ENCODE measurements at places on chromosomes 16 and 17. TPM values are rescaled to one million over a fixed set of nuclear protein-coding genes. Genes with fewer than 3 reads are reported as not detected.

DNA sequence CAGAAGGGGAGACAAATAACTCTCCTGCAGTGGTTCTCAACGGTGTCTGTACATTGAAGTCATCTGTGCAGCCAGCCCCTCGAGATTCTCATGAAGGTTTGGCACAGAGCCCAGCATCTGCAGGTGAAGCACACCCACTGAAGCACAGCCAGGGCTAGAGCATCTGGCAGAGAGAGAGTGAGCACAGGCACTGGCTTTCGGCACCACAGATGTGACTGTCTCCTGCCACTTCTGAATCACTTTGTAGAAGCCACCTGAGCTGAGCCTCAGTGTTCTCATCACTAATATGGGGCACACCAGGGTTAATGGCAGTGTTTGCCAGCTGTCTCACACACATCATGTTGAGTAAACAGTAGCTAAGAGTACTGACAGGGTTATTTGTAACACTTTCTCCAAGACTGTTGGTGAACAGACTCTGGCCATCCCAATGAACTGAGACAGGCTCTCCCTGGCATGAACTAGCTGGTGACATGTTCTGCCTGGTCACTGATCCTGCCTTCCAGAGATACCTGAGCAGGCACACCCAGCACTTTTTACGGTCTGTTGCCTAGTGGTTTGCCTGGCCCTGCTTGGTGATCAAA is 10.9 kb downstream of the HSPB9 start:
- no peak for DNase-seq

Gene MT1G
- not detected for total RNA-seq

GRCh38 chr17:57338257-57338914 is 82.1 kb downstream of the MSI2 start:
- DNase-seq: no peak

- no peak for DNase-seq
These were observed 30.2 kb downstream of the POLR3E start for GRCh38 chr16:22327446-22327775.

GRCh38 chr17:56160422-56160821 is 7.1 kb downstream of the ANKFN1 start:
- no peak for DNase-seq

GRCh38 chr17:41593306-41593981 is 6.7 kb upstream of the KRT14 start:
- DNase-seq: no peak

Gene BAIAP3
- total RNA-seq: 1.3 TPM

- no peak for DNase-seq
These were observed 9.3 kb downstream of the SAMD14 start for GRCh38 chr17:50120475-50121253.

DNA sequence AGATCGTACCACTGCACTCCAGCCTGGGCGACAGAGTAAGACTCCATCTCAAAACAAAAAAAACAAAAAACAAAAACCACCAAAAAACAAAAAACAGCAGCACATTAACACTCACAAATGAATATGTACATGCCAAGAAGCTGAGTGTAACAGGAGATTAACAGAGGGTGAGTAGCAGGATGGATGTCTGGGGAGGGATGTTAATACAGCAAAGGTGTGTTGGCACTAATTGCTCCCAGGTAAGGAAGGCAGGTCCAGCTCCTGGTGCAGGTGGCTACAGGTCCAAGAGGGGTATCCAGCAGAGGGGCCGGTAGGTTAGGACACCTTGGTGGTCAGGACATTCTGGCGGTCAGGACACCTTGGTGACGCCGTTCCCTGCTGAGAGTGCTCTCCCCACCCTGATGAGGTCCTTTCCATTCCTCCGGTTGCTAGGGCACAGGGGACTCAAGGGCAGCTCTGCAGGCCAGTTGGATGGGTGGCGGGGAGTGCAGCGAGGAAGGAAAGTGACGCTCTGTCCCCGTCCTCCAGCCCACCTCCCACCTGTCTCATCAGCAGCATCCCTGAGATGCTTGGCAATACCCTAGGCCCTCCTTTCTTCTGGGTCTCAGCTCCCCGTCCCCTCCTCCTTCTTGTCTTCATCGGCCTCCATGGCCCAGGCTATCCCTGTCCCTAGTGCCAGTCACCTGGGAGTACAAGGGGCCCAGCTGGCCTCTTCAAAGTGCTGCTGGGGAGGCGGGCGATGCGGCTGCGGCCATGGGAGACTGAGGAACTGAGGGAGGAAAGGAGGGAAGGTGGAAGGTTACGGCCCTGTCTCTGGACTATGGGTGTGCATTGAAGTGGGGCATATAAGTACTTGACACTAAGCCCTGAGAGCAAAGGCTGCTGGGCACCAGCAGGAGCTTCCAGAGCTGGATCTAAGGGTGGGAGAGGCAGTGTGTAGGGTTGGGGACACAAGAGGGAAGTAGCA is 10.7 kb upstream of the GFAP start:
- no peak for DNase-seq

Gene MYADML2
- not detected for total RNA-seq

DNA sequence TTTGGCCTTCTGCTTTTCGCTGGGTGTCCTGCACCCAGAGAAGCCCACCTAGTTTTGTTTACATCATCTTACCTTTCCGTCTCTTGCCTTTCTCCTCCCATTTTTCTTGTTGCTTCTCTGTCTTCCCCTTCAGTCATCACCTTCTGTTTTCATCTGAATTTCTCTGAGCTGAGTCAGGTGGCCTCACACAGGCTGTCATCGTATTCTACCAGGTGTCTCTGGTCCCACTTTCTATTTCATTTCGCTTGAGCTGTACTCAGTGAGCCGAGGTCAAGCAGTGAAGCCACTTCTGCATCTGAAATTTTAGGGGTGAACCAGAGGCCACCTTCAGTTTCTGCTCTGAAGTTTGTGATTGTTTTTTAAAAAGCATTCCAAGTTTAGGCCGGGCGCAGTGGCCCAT is 9.7 kb downstream of the CRAMP1 start:
- no peak for DNase-seq

Gene TOP2A
- 91.0 TPM for total RNA-seq

DNA sequence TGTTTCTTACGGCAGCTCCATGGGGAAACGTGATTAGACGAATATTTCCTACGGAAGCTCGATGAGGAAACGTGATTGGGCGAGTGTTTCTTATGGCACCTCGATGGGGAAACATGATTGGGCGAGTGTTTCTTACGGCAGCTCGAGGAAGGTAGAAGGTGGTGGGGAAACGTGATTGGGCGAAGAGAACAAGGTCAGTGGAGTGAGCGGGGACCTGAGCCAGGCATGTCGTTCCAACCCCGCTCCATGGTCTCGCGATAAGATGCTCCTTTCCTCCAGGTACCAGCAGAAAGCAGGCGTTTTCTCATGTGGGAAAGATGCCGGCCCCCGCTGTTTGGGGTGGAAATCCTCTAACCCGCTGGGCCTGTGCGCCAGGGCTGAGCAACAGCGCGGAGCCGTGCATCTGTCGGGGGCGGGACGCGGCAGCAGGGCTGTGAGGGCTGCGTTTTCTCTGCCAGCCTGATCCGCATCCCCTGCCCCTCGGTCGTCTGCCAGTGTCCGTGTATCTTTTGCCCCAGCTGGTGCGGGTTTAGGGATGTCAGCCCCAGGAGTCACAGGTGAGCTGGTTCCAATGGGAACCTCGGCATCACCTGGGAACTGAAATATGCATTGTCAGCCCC is 25.6 kb upstream of the DOC2B start:
- no peak for DNase-seq

DNA sequence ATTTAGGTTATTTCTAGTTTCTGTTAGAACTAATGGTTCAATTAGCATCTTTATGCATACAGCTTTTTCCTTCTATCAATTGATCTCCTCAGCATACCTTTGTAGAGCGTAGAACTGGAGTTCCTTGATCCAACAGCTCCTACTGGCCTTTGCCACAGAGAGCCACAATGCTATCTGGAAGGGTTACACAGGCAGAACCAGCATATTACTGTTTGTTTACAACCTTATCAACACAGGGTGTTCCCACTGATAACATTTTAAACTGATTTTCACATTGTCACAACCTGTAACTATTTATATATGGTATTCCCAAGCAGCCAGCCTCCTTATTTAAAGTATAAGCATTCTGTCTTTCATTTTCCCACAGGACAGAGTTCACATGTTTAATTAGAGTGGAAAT is 382.2 kb downstream of the MAF start:
- no peak for DNase-seq

- no peak for DNase-seq
These were observed 33.9 kb downstream of the DCUN1D3 start for GRCh38 chr16:20866145-20866772.

DNA sequence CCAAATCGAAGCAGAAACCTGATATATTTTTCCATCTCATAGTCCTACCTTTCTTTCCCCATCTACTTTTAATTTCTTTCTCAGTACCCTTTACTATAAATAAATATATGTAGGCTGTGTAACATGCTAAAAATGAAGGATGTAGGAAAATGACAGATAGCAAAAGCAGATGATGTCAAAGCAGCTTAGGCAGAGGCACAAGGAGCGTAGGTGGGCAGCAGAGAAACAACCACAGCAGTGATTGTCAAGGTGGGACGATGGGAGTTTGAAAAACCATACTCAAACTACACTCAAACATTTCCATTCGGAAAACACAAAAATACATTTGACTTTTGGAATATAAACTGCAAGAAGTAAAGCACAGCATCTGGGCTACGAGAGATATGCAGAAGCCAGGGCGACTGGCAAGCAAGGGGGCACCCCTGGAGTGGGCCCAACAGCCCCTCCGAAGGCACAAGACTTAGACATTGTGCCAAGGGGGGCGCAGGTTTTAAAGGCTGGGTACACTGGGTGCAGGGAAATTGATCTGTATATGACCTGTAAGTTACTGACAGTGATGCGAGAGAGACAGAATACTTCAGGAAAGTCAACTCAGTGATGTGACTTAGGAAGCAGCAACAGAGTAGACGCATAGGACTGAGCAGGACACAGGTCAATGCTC is 31.1 kb downstream of the SNN start:
- no peak for DNase-seq

- DNase-seq: no peak
These were observed 16.3 kb downstream of the IRF8 start for GRCh38 chr16:85915125-85915845.

GRCh38 chr16:85868495-85868894 is 30.5 kb upstream of the IRF8 start:
- peak; percentile 9 for DNase-seq

DNA sequence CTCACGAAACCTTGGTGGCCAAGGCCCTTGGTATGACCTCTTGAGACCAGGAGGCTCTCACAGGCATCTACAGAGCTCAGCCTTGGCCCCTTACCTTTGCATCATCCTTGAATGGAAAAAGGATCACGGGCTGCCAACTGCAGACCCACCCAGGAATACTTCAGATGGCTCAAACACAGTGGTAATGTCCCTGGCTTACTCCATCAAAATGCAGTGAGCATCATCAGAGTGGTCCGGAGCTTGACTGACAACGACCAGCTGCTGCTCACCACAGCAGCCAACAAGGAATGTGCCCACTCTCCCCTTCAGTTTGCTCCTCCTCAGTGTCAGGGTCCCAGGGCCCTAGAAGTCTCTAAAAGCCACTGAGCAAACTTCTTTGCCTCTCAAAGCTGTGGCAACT is 17.6 kb upstream of the MYH3 start:
- DNase-seq: no peak

DNA sequence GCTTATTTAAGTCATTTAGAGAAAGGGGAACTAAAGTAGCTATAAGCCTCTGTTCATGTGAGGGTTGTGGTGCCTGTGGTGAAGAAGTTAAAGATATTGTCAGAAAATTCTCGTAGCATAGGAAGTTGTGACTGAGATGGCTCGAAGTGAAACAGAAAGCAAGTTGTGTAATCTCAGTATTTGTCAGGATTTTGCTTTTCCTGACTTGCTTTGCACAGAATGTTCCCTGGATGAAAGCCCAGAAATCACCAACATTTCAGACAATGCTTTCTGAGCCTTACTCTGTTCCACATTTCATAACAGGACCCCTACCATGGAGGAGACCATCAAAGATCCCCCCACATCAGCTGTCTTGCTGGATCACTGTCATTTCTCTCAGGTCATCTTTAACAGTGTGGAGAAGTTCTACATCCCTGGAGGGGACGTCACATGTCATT is 10.6 kb downstream of the CALCOCO2 start:
- DNase-seq: no peak

Gene TNFRSF17
- total RNA-seq: not detected

GRCh38 chr17:56977673-56978395 is at the start of gene SCPEP1:
TSS of gene SCPEP1 (plus strand) at chr17:56978131. CDS start at chr17:56978160, 29 bp downstream.
- peak; percentile 78 for DNase-seq

DNA sequence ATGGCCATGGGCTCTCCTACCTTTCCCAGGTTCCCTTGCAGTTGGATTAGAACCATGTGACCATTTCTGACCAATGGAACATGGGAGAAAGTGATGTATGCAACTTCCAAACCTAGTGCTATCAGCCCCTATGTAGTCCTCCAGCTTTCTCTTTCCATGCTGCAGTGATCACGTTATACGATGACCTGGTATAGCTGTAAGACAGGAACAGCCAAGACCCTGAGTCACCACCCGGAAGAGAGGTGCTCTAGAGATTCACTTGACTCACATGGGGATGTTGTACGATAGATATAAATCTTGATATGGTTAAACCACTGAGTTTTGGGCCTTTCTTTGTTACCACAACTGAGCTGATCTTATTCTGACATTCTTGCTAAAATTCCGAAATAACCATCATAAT is 65.1 kb downstream of the NOG start:
- no peak for DNase-seq

DNA sequence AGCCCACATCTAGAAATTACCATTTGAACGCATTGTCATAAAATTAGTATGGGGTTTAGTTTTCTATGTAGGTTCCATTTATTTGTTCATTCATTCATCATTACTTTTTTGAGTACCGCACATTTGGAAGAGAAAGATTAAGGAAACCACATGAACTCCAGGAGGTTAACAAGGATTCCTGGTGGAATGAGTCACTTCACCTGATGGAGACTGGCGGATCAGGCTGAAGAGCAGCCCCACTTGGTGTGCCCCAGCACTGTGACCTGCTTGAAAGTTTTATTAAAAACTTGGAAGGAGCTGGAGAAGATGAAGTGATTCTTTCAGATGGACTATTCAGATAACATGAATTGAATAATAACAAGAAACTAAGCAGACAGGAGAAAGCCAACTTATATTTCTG is 293.6 kb upstream of the CDH11 start:
- DNase-seq: no peak

DNA sequence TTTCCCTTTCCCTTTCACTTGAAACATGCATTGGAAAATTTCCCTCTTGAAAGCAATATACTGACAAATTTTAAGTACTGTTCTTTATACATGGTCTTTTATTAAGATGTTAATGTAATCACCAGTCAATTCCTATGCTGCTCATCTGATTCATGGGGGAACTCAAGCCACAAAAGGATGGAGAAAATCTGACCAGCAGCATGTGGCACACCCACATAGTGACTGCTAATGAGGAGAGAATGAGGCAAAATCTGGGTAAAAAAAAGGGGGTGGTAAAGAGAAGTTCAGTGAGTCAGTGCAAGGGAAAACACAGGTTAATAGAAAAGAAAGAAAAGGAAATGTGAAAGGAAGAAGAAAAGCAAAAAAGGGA is 11.3 kb downstream of the RFFL start:
- DNase-seq: no peak

GRCh38 chr17:45368651-45369050 is 51.8 kb upstream of the MAP3K14 start:
- DNase-seq: no peak

GRCh38 chr17:58215685-58216084 is 3.4 kb downstream of the MKS1 start:
- no peak for DNase-seq

- no peak for DNase-seq
These were observed 618 bp upstream of the PIK3R6 start for GRCh38 chr17:8868092-8868491.

GRCh38 chr17:44102849-44103622 is 20.4 kb downstream of the HDAC5 start:
- no peak for DNase-seq

Gene ZP2
- total RNA-seq: not detected

Gene GDPD3
- total RNA-seq: 10.7 TPM

All from mesothelial cell of epicardium (in vitro differentiated cells).